ENCODE measurements at places on chromosomes 16 and 17.

DNA sequence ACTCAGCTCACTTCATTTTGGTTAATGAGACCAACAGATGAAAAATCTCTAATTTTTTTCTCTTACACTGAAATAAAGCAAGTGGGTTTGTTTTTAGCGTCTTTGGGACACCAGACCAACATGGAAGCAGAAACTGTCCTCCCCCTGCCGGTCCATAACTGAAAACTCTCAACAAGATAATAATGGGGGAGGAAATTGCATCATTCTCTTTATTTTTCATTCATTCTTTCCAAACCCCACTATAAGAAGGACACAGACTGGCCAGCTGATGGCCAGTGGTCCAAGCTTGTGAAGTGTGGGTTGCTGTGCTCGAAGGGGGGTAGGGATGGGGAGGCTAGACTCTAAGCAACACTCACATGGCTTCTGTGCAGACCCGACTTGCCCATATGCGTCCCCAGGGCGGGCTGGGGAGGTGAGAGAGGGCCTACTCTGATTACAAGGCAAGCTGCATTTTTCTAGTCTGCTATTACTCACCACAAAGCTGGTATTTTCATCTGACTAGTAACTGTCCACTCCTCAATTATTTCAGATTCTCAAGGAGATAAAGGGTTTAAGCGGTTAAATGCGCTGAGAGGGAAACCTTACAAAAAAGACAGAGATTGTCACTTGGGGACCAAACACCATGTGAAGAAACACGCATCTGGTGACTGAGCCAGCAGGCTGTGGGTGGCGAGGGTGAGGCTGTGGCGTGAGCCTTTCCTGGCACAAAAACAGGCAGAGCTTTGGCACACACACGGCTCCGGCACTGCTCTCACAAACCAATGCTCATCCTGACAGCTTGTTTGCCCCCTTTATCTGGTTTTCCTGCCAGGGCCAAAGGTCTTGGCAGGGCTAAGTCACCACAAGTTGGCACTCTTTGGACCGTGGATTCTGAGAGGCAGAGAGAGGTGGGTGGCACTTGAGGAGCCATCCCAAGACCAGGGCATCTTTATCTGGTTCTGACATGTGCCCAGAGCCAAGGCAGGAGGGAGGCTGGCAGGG is 38.2 kb downstream of the MARF1 start:
- no peak for DNase-seq

GRCh38 chr17:57811638-57812280 is 38.1 kb downstream of the MRPS23 start:
- no peak for DNase-seq

DNA sequence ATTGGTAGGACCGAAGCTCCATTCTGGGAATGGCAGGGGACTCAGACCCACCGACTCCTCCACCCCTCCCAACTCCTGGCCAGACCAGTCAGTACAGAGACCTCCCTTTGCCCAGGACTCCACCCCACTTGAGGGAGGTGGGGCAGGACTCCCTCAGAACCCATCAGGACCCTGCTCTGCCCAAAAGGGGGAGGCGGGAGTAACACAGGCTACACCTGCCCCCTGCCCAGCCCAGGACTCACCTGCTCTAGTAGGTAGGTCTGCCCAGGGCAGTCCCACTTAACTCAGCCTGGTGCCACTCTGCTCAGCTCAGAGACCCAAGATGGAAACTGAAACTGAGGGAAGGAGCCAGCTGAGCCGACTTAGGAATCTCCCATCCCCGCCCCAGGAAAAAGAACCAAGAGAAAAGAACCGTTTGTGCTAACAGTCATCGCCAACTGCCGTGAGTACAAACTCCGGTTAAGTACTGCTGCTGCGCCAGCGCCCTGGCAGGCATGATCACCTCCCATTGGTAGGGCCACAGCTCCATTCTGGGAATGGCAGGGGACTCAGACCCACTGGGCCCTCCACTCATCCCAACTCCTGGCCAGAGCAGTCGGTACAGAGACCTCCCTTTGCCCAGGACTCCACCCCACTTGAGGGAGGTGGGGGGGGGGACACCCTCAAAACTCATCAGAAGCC is 503 bp downstream of the DHX58 start:
- peak; percentile 59 for DNase-seq

GRCh38 chr17:4082136-4082924 is 60.5 kb downstream of the ZZEF1 start:
- DNase-seq, result peak; percentile 19

DNA sequence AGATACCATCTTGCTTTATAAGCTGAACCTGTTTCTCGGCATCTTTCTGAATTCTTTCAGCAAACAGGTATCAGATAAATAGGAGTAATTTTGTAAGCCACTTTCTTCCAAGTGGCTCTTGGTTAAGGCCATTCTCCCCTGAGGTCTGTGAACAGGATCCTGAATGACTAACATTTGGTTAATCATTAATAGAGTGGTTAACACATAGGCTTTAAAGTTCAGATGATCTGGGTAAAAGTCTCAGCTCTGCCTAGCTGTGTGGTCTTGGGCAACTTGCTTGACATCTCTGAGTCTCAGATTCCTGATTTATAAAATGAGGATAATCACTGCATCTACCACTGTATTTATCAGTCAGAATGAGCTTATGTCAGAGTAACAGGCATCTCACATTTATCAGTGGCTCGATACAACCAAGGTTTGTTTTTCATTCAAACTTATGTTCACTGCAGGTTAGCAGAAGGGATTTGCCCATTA is 44.4 kb upstream of the ANKFN1 start:
- no peak for DNase-seq

DNA sequence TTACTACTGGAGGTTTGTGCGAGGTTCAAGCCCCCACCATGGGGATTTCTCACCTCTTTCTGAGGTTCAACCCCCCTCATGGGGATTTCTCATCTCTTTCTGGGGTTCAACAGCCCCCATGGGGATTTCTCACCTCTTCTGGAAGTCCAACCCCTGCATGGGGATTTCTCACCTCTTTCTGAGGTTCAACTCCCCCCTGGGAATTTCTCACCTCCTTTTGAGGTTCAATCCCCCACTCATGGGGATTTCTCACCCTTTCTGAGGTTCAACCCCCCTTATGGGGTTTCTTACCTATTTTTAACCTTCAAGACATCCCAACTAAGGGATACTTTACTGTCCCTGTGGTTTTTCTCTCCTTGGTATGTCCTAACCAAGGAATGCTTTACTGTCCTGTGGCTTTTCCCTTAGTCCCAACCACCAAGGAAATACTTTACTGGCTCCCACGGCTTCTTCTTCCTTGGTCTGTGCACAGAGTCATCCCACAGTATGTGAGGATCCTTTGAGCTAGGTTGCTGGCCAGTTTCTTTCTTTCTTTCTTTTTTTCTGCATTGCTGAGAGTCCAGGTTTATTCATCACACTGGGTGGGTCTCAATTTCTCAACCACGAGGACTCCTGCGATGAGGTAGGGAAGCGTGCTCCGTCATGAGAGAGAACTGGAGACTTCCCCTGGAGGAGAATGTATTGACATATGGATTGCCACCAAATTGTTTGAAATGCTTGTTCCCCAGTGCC is 2140.2 kb downstream of the TP53TG3F start:
- DNase-seq, result no peak

GRCh38 chr17:17381446-17382064 is 78.4 kb downstream of the NT5M start:
- DNase-seq, result no peak

DNA sequence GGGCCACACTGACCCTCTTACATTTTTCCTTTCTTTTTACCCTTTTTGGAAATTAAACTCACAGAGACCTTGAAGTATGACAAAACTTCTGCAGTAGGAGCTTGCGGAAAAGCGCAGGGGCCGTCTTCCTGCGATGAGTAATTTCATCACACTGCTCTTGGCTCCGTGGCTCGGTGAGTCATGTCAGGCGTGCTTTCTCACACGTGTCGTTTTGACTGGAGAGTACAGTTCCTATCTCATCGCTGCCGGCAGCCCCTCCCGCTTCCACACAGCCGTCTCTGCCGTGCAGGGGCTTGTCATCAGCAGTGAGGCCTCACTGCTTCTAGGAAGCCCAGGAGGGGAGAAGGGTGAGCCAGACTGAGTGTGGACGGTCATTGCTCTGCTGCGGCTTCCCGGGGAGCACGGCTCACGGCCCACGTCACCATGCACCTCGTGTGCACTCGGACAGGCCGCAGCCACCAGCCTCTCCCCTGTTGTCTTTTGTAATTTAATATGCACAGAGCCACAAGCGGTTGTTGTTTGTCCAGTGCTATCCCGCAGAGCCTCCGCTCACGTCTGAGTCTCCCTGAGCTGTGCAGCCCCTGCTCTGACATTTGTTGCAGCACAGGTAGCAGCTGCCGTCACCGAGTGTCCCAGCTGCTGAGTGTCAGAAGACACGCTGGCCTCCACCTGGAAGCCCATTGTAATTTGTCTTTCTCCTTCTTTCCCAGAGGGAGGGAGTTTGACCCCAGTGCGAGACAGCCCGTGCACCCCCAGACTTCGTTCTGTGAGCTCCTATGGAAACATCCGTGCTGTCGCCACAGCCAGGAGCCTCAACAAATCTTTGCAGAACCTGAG is 99.4 kb upstream of the CHMP6 start:
- peak; percentile 82 for DNase-seq

- DNase-seq, result no peak
Observed at GRCh38 chr17:32264140-32264799, 1.4 kb upstream of the RHBDL3 start.

- no peak for DNase-seq
Observed at GRCh38 chr17:7195971-7196370, 16.8 kb upstream of the ASGR1 start.
